ENCODE measurements at places on chromosomes 4 and X. TPM values are rescaled to one million over a fixed set of nuclear protein-coding genes. Genes with fewer than 3 reads are reported as not detected.

Gene RHOXF2B
- total RNA-seq, result not detected

Gene GAGE12F
- not detected for total RNA-seq

Gene GAGE12E
- total RNA-seq, result not detected

Gene PFKFB1
- not detected for total RNA-seq

Gene SYNPO2
- 17.0 TPM for total RNA-seq

Gene SSX2
- not detected for total RNA-seq

Gene BLOC1S4
- 11.8 TPM for total RNA-seq

Gene RBM41
- 10.5 TPM for total RNA-seq

Gene MMRN1
- total RNA-seq, result not detected

Gene DMP1
- not detected for total RNA-seq

Gene SULT1B1
- not detected for total RNA-seq

Gene OTUD6A
- total RNA-seq, result not detected

Gene FAM236A
- not detected for total RNA-seq

Gene MAGEA9B
- not detected for total RNA-seq

Gene SMARCA1
- total RNA-seq, result 51.0 TPM

Gene AKAP14
- total RNA-seq, result not detected

Gene GBA3
- total RNA-seq, result not detected

Gene RXFP1
- 0.29 TPM for total RNA-seq

Gene EDA2R
- 1.3 TPM for total RNA-seq

Gene MID1IP1
- 83.4 TPM for total RNA-seq

Gene PSAPL1
- not detected for total RNA-seq

Gene FRAS1
- 13.8 TPM for total RNA-seq

Gene PITX2
- 36.1 TPM for total RNA-seq

Gene ZNF157
- under 0.01 TPM for total RNA-seq

Gene TMSB15B
- 0.57 TPM for total RNA-seq

Gene LGI2
- total RNA-seq, result not detected

Gene DMRTC1B
- total RNA-seq, result not detected

Gene IL1RAPL2
- total RNA-seq, result not detected

Gene NPFFR2
- total RNA-seq, result 6.1 TPM

Gene NPY1R
- total RNA-seq, result 0.43 TPM

Gene TLR1
- total RNA-seq, result 0.44 TPM

Gene ATP8A1
- 2.4 TPM for total RNA-seq

Gene SNCA
- 7.9 TPM for total RNA-seq

Gene EMCN
- total RNA-seq, result not detected

Gene MAGEA2B
- not detected for total RNA-seq

Gene EVC2
- 12.2 TPM for total RNA-seq

Gene PF4V1
- total RNA-seq, result 0.57 TPM

Gene HSFX2
- 0.14 TPM for total RNA-seq

Gene SLC34A2
- not detected for total RNA-seq

Gene ADH7
- total RNA-seq, result not detected

Gene ETDC
- not detected for total RNA-seq

Gene AMTN
- not detected for total RNA-seq

Gene MRFAP1L1
- 36.1 TPM for total RNA-seq

Gene GLRA3
- total RNA-seq, result not detected

Gene TBC1D8B
- 10.6 TPM for total RNA-seq

Gene TEX13C
- not detected for total RNA-seq

Gene EDNRA
- 1.3 TPM for total RNA-seq

Gene NDNF
- not detected for total RNA-seq

Gene TEX11
- total RNA-seq, result not detected

Gene LAP3
- 96.2 TPM for total RNA-seq
